ENCODE measurements at places on chromosomes 7 and 10.

DNA sequence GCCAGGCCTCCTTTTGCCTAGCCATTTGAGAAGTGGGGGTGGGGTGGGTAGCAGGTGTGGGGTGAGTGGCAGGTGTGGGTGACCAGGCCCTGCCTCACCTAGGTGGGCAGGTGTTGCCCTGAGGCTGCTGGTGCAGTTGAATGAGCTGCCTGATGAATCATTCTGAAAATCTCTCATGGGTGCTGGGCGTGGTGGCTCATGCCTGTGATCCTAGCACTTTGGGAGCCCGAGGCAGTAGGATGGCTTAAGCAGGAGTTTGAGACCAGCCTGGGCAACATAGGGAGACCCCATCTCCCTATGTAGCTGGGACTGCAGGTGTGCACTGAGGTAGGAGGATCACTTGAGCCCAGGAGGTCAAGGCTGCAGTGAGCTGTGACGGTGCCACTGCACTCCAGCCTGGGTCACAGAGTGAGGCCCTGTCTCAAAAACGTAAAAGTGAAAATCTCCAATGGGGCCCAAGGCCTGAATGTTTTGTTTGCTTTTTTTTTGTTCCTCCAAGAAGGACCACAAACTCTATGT lies 17.7 kb downstream of the TSPAN14 start:
- DNase-seq: no peak

DNA sequence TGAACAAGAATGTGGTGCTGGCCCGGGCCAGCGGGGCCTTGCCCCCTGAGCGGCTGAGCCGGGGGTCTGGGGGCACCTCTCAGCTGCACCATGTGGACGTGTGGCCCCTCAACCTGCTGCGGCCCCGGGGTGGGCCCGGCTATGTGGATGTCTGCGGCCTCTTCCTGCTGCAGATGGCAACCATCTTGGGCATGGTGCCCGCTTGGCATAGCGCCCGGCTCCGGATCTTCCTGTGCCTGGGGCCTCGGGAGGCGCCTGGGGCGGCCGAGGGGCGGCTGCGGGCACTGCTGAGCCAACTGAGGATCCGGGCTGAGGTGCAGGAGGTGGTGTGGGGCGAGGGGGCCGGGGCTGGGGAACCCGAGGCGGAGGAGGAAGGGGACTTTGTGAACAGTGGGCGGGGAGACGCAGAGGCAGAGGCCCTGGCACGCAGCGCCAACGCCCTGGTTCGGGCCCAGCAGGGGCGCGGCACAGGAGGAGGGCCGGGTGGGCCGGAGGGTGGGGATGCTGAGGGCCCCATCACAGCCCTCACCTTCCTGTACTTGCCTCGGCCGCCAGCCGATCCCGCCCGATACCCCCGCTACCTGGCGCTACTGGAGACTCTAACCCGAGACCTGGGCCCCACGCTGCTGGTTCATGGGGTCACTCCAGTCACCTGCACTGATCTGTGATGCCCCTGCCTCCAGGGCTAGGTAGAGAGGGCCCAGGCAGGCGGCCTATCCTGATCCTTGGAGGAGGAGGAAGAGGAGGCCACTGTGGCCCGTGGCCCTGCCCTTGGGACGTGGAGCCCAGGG lies 1.1 kb upstream of the TRIP6 start:
- no peak for DNase-seq

GRCh38 chr7:117126676-117127075 lies 173.4 kb downstream of the ST7 start:
- DNase-seq: no peak

DNA sequence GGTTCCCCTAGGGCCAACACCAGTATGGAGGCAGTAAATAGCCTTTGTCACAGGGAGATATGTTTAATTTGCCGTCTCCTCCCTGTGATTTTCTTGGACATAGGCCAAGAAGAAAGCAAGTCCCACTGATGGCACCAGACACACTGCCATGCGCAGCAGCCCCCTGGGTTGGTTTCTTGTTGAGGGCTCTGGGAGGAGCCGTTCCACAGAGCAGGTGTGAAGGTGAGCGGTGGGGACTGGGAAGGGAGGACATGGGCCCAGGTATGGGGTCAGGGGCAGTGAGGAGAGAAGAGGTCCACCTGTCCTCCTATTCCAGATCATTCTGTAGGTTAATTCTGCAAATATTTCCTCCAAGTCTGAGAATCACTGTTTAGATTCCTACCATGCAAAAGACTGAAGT lies 376.1 kb downstream of the PLXNA4 start:
- DNase-seq: no peak

DNA sequence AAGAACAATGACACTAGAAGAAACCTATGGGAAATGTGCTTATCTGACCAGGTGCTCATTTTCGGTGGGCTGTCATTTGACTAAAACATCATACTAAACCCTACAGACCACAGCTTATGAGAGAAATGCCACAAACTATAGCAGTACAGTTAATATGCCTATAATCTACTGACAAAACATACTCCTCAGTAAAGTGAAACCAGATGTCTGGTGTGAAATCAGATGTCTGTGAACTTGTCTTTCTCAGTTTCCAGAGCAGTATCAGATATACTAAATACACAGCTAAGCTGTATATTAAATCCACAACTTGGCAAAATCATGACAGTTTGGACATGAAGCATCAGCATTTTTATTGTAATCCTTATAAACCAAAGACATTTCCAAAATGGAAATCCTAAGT lies 3.3 kb downstream of the IMMP2L start:
- DNase-seq: no peak

GRCh38 chr10:1293636-1294435 lies 237.7 kb downstream of the WDR37 start:
- no peak for DNase-seq

All from HCEC 1CT (cell line).